Kasumi-1 (cell line): ENCODE measurements at places on chromosomes 2 and 18.

DNA sequence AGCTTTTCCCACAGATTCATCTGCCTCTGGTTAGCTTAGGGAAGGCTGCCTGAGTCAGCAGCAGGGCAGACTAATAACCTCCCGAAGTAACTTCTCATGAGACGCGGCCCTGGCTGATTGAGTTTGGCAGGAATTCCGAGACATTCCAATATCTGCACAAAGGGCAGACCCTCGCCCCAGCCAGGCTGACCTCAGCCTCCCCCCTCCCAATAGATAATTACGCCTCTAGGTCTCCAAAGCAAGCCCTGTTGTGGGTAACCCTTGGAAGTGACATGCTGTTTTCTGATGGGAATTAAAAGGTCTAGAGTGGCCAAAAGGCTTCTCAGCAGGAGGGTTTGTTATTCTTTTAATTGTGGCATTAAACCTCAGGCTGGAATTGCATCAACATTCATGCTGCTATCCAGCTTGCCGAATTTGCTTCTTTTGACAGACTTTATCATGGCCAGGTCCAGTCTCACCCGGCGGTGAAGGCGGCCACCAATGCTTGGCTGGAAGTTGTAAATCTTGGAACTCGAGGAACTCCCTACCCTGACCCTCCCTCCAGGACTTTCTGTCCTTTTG, 98.0 kb upstream of the SLC14A2 start:
- no peak for DNase-seq

- no peak for DNase-seq
Observed at GRCh38 chr18:9719421-9719981, 11.4 kb downstream of the RAB31 start.

GRCh38 chr2:231715499-231715837, 7.1 kb downstream of the PTMA start:
- DNase-seq: no peak

DNA sequence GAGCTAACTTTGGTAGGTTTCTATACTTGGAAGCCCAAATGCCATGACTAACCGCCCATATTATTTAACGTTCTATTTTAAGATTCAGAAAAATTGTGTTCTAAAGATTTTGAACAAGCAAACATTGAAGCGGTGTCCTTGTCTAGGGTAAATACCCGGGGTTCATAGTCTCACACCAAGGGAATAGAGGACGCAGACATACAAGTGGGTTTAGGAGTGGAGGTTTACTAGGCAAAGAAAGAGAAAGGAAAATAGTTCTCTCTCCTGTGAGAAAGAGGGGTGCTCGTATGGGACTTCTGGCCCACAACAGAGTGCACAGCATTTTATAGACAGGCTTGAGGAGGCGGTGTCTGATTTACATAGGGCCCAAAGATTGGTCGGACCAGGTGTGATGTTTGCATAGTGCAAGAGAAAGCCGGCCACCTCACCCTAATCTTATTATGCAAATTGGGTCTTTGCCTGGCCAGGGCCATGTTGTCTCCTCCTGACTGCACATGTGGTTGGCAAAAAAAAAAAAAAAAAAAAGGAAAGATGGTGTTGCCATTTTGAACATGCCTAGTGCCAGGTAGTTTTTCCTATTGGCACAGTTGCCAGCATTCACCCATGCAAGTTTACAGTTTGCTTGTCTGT, 1062.6 kb downstream of the LRP1B start:
- DNase-seq: no peak

GRCh38 chr2:121074293-121074932, 210.6 kb downstream of the TFCP2L1 start:
- no peak for DNase-seq

DNA sequence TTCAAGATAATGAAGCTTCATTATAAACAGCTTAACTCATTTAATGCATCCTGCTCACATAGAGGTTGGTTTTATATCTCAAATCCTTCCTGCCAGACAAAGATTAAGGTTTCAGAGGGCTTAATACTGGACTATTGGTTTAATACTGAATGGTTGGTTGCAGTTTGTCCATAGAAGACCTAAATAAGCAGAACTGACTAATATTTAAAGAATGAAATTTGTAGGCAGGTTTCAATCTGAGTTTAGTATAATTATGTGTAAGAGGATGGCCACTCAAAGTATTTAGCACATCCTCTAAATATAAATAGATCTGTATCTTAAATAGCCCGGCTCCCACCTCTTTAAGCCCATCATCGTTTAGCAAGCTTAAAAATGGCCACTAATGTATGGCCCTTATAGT, 92.5 kb downstream of the EPB41L5 start:
- no peak for DNase-seq

DNA sequence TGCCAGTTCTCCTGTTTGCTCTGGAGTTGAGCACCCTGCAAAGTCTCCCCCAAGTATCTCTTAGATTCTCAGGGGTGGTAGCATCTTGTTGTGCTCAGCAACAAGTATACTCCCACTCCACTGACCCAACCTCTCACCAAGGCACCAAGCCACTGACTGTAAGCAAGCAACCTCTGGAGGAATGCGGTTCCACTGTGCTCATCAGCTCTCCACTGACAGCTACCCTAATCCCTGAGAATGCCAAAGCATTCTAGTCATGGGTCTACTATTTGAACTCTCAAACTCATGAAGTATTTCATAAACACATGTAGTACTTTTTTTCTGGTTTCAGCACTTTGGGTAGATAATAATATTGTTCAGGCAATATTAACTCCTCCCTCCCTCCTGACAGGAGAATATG, 170.0 kb downstream of the EPHA4 start:
- DNase-seq: no peak

DNA sequence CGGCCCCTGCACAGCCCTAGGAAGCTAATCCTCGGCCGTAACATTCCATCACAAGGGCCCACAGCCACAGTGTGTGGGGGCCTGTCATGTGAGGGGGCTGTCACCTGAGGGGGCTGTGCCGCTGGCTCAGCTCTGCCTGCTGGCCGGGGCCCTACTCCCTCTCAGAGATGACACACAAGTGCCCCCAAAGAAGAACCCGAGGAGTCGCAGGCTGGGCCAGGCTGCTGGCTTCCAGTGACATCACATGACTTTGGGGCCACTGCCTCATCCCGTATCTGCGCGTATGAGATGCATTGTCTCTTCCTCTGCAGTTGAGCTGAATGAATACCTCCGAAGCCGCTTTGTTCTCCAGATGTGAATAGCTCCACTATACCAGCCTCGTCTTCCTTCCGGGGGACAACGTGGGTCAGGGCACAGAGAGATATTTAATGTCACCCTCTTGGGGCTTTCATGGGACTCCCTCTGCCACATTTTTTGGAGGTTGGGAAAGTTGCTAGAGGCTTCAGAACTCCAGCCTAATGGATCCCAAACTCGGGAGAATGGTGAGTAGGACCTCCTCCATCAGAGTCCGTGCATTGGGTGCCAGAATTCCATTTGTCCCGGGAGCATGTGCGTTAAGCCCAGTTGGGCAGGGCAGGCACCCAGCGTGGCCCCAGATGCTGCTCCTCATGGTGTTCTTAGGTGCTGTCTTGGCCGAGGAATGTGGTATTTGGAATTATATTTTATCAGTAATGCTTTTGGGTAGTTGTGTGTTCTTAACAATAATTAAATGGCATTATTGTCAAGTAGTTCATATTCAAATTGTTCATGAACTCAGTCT, at the start of gene CNDP1:
Gene CNDP1 (plus strand): TSS at position 351 of the 820 bp plus-strand sequence. CDS start 168 bp downstream, at position 519.
- no peak for DNase-seq

- no peak for DNase-seq
Observed at GRCh38 chr2:75375646-75376582, 176.6 kb upstream of the TACR1 start.
